Activated CD4-positive, CD25-positive, alpha-beta regulatory T cell (primary cell): ENCODE measurements at places on chromosomes 11 and 22.

- no peak for DNase-seq
Measured at GRCh38 chr22:45977551-45978274, 751 bp upstream of the WNT7B start.

- DNase-seq = no peak
Measured at GRCh38 chr22:31602259-31602952, 59.6 kb downstream of the PISD start.

GRCh38 chr11:106031202-106031810, 9.3 kb upstream of the MSANTD4 start:
- DNase-seq = no peak

DNA sequence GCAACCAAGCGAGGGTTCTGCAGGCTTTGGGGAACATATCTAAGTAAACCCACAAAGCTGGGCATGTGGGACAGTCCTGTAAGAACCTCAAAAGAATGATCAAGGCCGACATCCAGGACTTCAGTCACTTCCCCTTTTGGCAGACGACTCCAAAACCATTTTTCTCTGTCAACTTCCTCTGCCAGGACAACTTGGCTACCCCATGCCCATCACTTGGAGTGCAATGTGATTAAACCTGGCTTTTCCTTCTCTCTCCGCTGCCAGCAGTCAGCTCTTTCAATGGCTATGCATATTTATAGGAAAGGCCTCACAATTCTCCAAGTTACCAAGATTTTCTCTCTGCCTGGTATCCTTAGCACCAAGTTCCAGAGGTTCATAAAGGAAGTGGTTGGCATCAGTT, 78.9 kb downstream of the C11orf58 start:
- no peak for DNase-seq

- no peak for DNase-seq
Measured at GRCh38 chr11:75475767-75476650, 43.0 kb upstream of the KLHL35 start.

DNA sequence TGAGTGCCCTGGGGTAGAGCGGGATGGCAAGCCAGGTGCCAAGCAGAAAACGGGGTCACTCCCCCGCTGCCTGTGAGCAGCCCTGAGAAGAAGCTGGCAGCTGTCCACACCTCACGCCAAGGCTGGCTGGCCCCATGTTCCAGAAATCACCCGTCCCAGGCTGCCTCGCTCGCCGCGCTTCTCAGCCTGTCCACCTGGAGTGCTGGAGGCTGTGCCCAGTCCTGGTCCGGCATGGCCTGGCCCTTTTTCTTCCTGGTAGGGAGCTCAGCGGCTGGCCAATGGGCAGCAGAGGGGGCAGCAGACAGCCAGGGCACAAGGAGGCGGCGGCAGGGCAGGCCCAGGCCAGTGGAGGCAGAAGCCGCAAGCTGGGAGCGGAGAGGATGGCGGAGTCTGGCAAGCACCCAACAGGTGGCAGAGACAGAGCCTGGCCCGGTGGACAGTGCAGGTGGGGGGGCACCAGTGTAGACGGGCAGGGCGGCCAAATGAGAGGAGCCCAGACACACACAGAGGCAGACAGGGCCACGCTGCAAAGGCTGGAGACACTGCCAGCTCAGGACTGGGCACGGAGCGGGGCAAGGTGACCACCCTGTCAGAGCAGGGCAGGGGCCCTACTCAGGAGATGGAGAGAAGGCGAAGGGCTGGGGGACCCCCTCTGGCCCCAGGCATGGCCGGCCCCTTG, 37.2 kb upstream of the TH start:
- no peak for DNase-seq

DNA sequence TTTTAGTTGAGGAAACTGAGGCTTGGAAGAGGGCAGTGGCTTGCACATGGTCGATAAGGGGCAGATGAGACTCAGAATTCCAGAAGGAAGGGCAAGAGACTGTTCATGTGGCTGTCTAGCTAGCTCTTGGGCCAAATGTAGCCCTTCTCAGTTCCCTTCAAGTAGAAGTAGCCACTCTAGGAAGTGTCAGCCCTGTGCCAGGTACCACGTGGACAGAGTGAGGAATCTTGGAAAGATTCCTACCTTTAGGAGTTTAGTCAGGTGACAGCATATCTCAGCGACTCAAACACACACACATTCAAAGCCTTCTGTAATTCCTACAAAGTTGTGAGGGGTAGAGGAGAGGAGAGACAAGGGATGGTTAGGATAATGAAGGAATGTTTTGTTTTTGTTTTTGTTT, 18.3 kb downstream of the PIK3IP1 start:
- no peak for DNase-seq

DNA sequence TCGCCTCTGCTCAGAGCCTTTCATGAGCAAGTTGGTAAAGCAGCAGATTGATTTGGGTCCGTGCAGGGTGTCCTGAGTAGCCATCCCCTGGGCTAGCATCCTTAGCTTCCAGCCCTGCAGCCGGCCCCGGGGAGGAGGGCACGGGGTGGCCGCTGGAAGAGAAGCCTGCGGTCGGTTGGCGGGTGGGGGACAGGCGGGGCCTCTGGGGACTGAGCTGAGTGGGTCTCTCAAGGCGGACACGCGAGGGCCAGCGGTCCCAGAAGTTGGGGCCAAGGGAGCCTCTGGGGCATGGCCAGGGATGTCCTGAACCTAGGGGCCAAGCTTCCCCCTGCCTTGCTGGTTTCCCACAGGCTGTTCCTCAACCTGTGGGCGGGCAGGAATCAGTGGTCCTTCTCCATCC, 143.0 kb downstream of the TBC1D22A start:
- DNase-seq = no peak

- DNase-seq = no peak
Measured at GRCh38 chr11:35826006-35826405, 117.9 kb upstream of the LDLRAD3 start.

DNA sequence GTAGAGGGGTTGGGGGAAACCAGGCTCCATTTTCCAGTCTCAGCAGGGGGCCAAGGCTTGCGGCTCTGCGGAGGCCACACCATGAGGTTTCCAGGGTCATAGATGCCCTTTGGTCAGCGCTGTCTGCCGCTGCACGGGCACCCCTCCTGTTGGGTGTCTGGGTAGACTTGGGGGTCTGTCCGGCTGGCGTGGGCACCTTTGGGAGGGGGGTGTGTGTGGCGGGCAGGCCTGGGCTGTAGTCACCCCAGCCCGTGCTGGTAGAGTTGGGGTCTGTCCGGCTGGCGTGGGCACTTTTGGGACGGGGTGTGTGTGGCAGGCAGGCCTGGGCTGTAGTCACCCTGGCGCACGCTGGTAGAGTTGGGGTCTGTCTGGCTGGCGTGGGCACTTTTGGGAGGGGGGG, 18.6 kb downstream of the LSP1 start:
- no peak for DNase-seq

GRCh38 chr11:14378171-14378570, 19.2 kb upstream of the RRAS2 start:
- no peak for DNase-seq

GRCh38 chr11:69560141-69560790, 78.8 kb downstream of the LINC01488 start:
- DNase-seq = no peak

DNA sequence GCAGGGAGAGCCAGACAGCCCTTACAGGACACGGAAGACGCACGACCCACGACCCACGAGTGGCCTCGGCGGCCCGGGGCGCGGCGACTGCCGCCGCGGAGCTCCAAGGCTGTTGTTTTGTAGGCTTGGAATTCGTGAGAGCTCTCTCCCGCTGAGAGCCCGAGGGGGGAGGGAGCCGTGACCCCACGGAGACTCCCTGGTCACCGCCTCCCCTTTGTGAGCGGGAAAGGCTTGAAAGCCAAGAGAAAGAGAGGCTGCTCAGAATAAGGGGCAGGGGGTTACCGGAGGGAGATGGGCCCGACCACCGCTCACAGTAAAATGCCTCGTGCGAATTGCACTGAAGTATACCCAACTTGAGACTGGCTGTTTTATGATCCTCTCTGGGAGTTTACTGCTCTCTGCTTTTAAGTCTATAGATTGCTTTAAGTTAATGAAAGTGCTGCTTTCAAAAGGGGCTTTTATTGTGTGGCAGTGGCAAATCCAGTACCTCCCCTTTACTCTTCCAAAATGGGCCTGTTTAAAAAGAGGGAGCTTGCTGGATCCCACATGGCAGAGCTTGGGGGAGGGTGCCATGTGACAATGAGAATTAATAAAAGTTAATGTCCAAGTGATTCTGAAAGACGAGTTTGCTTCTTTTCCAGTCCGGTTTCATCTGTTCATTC, 2.9 kb downstream of the PKNOX2 start:
- DNase-seq = no peak

DNA sequence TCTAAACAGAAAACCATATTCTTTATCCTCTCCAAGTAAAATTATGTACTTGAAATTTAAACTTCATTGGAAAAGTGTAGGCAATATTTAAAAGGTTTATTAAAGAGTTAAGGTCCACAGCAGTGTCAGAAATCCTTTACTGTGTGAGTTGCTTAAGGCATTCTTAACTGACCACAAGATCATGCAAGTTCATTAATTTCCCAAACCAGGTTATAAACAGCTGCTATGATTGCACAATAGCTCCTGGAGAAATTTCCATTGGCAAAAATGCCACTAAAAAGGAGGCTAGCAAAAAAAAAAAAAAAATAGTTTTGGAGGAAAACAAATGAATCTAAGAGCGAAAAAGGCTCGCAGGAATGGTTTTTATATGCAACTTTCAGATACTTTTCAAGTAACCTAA, 106.2 kb downstream of the ETS1 start:
- DNase-seq = no peak

GRCh38 chr22:36606114-36606513, 77.1 kb upstream of the EIF3D start:
- no peak for DNase-seq

DNA sequence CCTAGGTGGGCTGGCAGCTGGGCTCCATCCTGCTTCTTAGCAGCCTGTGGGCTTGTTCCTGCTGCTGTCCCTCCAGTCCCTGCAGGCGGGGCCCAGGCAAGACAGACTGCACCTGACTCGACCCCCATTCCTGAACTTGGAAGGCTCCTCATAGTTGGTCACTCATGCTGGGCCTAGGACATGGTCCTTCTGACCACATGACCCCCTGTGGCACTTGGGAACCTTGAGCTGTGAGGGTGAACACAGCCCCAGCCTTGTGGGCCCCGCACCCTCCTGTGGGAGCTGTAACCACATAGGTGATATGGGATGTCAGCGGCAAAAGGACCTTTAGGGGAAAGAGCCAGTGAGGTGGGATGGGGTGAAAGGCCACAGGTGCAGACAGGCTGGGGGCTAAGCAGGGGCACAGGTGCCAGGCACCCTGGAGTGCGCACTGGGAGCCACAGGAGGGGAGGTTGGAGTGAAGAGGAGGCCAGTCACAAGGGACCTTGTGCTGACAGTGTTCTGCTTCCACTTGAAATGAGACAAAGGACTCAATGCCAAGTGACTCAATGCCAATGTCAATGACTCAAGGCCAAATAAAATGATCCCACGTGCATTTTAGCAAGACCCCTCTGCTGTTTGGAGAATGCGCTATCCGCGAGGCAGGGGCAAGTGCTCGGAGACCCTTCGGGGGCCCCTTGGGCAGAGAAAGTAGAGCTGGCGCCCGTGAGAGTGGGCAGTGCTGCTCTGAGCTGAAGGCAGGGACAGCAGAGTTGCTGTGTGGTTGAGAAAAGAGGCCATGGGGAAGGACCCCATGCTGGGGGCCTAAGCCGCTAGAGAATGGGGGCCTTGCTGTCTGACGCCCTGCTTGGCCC, 90.7 kb downstream of the MORC2 start:
- no peak for DNase-seq

- no peak for DNase-seq
Measured at GRCh38 chr11:57979532-57980079, 44.1 kb upstream of the OR9Q1 start.

- no peak for DNase-seq
Measured at GRCh38 chr11:68661697-68662603, 22.4 kb upstream of the GAL start.

DNA sequence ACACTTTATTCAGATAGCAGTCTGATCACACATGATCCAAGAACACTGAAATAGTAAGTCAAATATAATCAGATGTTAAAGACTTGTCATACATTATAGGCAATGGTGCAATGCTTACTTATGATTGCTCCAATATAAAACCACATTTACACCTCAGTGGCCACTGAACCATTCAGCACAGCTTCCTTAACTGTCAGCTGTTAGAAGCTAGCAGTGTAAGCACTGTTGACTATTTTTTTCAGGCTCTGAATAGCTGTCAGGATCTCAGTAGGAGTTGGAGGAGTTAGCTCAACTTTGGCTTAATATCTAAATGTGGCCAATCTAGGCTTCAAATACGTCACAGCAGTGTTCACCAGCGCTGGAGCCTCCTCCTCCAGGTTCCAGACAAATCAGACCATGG, 36.6 kb downstream of the METTL15 start:
- DNase-seq = no peak

DNA sequence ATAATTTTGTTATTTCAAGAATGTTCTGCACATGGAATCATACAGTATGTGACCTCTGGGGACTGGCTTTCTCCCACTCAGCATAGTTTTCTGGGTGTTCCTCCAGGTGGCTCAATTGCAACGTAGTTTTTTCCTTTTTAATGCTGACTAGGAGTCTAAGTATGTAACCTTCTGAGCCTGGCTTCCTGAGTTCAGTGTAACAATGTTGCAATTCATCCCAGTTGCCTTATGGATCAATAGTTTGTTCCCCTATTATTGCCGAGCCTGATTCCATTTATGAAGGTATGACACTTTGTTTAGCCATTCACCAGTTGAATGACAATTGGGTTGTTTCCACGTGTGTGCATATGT, 128.3 kb downstream of the CRYBB2 start:
- DNase-seq = no peak

DNA sequence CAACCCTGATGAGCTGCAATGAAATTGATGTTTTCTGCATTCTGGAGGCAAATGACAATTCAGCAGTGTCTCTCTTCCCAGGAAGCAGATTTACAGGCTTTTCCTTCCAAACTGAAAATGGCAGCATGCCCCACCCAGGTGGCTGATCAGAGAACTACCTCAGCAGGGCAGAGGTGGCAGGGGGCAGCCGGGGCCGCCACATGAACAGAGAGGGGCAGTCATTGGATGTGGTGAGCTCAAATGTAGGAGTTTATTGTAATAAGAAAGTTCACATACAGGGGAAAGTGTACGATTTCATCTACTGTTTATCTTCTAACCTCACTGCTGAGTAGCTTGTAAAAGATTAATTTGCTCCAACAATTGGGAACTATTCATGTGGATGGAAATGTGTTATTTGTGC, 15.7 kb upstream of the PARVA start:
- no peak for DNase-seq

- no peak for DNase-seq
Measured at GRCh38 chr11:86632499-86633269, 39.7 kb downstream of the ME3 start.

- no peak for DNase-seq
Measured at GRCh38 chr11:74000307-74001133, 8.4 kb downstream of the UCP3 start.

- DNase-seq = no peak
Measured at GRCh38 chr11:64081745-64082442, 46.2 kb downstream of the FLRT1 start.

DNA sequence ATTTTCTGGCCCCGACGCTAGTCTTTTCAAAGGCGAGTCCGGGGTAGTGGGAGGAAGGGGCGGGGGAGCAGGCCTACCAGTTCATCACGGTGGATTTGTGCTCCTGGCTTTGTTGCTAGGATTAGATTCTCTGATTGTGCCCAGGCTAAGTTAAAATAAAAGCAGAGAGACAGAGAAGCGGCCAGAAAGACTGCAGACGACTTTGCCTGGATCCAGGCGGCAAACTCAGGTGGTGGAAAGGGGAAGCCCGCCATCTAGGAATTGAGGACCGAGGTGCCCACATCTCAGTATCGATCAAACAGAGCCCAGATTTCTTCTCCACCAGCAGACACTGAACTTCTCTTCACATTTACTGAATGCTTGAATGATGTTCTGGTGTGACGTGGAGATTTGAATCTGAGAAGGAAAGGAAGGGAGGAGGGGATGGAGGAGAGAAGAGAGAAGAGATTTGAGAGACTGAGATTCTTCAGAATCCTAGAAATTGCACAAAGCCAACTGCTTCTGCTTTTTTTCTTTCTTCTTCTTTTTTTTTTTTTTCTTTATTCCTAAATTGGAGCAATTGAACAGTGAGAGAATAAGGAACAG, 2.7 kb downstream of the FAT3 start:
- no peak for DNase-seq
